ENCODE measurements at places on chromosomes 5 and 9.

- H3K4me1 ChIP-seq, result no peaks in the 10 kb centered on the region
- H3K4me3 ChIP-seq, result no peak overlapping the region
- H3K36me3 ChIP-seq, result no peaks in the 10 kb centered on the region
- no peak overlapping the region for H3K27ac ChIP-seq
- H3K27me3 ChIP-seq, result no peaks in the 10 kb centered on the region
These were observed 219.2 kb downstream of the TRPM3 start for GRCh38 chr9:70902171-70902570.

DNA sequence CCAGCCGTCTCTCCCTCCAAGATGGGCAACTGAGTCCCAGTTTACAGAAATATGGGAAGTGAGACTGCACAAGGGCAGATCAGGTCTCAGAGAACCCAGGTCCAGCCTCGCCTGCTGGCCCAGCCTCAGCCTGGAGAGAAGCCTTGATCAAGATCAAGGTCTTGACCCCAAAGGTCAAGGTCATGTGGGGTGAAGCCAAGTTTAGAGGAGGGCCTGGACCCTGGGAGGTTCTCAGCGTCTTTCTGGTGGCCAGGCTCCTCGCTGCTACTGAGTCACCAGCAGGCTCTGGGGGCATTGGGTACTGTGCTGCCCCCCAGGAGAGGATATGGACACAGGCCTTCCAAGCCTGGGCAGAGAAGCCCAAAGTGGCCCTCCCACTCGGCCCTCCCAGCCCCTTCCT lies 8.8 kb downstream of the IPPK start:
- H3K36me3 ChIP-seq, result peaks cover 28% of the 10 kb centered on the region
- H3K4me1 ChIP-seq, result peaks cover 4% of the 10 kb centered on the region
- no peak for DNase-seq
- no peaks in the 10 kb centered on the region for H3K27me3 ChIP-seq
- no peak overlapping the region for H3K4me3 ChIP-seq

DNA sequence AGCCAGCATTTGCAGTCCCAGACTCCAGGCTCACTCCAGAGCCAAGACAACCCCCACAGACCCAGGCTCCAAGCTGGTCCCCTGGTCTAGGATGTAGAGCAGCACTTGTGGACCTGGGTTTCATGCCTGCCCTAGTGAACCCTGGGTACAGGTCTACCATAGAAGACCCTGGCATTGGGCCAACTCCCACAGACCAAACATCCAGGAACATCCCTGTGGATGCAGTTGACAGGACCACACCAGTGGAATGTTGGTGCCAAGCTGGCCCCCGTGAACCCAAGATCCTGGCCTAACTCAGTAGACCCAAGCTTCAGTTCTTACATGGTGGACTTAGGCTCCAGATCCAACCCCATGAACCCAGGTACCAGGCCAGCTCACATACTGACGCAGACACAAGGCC lies 250.6 kb downstream of the KDM4C start:
- H3K27me3 ChIP-seq, result no peaks in the 10 kb centered on the region
- H3K27ac ChIP-seq, result no peak overlapping the region
- DNase-seq, result no peak
- H3K36me3 ChIP-seq, result peaks cover 2% of the 10 kb centered on the region

- no peaks in the 10 kb centered on the region for H3K27me3 ChIP-seq
- peak overlapping the region; percentile 60 for H3K4me3 ChIP-seq
- H3K4me1 ChIP-seq, result peaks cover 40% of the 10 kb centered on the region
These were observed 84.6 kb downstream of the DAB2IP start for GRCh38 chr9:121735793-121736770.

DNA sequence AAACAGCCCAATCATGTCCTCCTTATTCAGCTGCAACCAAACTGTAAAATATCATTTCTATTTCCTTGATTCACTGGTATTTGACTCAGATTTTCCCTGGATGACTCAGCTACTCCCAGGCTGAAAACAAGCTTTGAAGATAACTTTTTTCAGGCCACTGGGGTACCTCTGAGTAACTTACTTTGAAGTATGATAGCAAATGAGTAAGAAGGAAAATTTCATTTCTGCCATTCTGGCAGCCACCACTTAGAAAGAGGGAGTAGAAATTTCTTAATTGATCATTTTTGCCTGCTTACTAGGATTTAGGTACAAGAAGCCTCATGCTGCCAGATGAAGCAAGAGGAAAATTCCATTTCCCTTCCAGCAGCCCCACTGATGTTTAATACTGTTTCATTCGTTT lies 247.4 kb downstream of the PRELID2 start:
- H3K4me3 ChIP-seq, result no peak overlapping the region
- no peak for DNase-seq
- no peak overlapping the region for H3K27ac ChIP-seq
- no peaks in the 10 kb centered on the region for H3K4me1 ChIP-seq
- no peaks in the 10 kb centered on the region for H3K36me3 ChIP-seq
